ENCODE measurements at places on chromosomes 2 and 18.

- no peak for DNase-seq
Observed at GRCh38 chr2:1705557-1706076, 38.7 kb downstream of the PXDN start.

- DNase-seq, result no peak
Observed at GRCh38 chr2:14910654-14911053, 278.1 kb downstream of the LRATD1 start.

- DNase-seq, result no peak
Observed at GRCh38 chr2:26838121-26838906, 9.6 kb upstream of the DPYSL5 start.

- no peak for DNase-seq
Observed at GRCh38 chr2:211766689-211767088, 771.9 kb downstream of the ERBB4 start.

DNA sequence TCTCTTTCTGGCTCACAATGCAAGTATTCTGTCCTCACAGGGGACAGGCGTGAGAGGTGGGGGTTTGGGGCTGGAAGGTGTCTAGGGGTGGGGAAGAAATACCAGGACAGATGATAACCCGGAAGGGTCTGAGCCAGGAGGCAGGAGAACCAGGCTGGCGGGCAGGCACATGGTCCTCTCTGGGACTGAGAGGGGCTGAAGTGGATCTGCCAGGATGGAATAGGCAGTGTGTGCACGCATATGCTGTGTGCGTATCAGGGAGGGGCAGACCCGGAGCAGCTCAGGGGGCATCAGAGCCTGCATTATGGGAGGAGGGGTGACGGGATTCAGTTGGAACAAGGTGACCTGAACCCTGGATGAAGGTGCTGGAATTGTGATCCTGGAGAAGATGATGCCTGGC lies 157.3 kb downstream of the DYSF start:
- no peak for DNase-seq

DNA sequence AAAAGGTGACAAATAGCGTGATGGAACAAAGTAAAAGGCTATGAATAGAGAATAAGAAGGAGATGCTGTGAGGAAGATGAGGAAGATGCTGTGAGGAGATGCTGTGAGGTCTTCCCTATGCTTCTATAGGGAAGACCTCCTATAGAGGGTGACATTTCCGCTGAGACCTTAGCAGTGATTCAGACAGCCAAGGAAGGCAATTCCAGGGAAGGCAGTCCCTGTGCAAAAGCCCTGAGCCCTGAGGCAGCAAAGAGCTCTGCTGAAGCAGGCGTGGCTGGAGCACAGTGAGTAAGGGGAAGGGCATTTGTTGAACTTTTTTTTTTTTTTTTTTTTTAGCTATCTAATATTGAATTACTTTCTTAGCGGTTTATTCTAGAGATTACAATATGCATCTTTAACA lies 142.7 kb upstream of the FOSL2 start:
- DNase-seq, result no peak

DNA sequence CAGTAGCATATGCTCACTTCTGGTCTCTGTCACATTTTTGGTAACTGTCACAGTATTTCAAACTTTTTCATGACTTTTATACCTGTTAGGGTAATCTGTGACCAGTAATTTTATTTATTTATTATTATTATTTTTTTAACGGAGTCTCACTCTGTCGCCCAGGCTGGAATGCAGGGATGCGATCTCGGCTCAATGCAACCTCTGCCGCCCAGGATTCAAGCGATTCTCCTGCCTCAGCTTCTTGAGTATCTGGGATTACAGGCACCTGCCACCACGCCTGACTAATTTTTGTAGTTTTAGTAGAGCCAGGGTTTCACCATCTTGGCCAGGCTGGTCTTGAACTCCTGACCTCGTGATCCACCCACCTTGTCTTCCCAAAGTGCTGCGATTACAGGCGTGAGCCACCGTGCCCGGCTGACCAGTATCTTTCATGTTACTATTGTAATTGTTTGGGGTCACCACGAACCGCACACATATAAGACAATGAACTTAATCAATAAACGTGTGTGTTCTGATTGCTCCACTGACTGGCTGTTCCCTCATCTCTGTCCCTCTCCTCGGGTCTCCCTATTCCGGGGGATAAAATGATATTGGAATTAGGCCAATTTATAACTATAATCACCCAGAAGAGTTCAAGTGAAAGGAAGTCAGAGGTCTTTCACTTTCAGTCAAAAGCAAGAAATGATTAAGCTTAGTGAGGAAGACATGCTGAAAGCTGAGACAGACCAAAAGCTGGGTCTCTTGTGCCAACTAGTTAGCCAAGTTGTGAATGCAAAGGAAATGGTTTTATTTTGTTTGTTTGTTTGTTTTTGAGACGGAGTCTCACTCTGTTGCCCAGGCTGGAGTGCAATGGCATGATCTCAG lies 22.9 kb downstream of the TGIF1 start:
- DNase-seq, result no peak

GRCh38 chr2:84858937-84859336 lies 21.9 kb downstream of the TRABD2A start:
- no peak for DNase-seq

DNA sequence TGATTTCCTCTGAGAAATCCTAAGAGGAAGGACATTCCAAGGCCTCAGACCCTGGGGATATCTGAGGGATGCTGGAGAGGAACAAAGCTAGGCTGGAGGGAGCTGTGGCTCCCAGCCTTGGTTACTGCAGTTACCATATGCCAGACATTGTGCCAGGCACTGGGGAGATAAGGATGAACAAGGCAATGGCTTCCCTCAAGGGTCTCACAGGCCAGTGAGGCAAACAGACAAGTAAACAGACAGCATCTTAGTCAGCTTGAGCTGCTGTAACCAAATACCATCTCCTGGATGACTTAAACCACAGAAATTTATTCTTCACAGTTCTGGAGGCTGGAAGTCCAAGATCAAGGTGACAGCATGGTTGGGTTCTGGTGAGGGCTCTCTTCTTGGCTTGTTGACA lies 91.8 kb downstream of the SKA1 start:
- DNase-seq, result no peak

GRCh38 chr2:146385031-146385430 lies 1459.8 kb upstream of the ACVR2A start:
- DNase-seq, result no peak

DNA sequence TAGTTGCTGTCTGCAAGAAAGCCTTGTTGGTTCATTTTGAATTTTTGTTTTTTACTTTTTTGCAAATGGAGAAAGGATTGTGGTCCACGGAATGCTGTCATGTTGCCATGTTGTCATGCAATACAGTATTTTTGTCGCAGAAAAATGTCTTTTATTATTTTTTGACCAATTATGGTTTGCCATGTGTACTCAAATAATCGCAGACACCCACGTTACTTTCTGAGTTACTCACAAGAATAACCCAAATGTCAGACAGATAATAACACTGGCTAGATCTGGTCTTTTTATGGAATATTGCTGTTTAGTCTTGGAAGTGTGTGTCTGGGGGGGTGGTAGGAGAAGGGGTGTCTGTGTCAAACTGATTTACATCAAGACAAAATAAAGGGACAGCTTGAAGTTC lies 188.9 kb downstream of the LTBP1 start:
- no peak for DNase-seq

- no peak for DNase-seq
Observed at GRCh38 chr2:108635630-108636354, 83.5 kb upstream of the RANBP2 start.

DNA sequence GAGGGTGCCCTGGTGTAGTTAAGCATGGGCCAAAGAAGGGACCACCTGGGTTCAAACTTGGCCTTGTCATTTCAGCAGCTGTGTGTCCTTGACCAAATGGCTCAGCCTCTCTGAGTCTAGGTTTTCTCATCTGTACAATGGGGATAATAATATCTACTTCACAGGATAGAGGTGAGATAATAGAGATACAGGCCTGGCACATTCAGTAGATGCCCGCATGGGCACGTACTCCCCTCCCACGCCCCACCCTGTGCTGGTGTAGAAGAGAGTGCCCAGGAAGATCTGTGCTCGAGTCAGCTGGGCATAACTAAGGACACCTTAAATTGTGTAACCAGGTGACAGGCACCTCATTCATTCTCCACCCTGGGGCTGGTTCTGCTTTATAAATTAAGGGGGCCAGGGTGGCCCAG lies 8.4 kb upstream of the TMEM185B start:
- peak; percentile 31 for DNase-seq

DNA sequence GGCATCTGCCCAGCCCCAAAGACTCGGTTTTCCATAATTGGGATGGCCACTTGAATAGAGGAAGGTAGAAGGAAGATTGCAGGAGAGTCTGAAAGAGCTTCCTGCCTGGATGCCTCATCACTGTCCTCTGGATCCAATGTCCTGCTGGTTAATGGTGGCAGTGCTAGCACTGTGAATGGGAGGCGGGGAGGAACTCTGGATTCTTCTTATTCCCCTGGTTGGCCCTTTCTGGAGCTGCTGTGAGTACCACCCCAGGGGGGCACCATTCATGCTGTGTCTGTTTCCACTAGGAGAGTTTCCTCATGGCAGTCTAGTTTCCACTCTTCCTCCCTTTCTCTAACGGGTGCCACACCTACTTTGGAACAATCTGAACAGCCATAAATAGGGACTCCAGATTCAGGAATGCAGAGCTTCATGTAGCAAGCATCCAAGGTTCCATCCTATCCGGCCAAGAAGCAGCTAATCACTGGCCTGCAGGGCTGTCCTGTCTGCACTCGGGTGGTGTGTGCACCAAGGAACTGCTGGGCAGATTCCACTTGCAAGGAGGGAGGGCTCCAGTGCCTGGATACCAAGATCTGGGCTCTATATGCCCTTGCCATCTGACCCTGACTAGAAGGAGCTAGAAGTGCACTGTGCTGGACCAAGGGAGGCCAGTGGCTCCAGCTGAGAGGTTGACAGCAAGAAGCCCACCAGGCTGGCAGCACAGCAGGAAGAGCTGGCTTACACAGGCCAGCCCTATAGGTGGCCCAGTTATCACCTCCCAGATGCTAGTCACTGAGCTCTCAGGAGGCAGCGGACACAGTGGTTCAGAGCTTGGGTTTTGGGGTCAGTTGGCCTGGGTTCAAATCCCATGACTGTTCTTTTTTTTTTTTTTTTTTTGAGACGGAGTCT lies 4.6 kb upstream of the ATOH8 start:
- DNase-seq, result no peak

DNA sequence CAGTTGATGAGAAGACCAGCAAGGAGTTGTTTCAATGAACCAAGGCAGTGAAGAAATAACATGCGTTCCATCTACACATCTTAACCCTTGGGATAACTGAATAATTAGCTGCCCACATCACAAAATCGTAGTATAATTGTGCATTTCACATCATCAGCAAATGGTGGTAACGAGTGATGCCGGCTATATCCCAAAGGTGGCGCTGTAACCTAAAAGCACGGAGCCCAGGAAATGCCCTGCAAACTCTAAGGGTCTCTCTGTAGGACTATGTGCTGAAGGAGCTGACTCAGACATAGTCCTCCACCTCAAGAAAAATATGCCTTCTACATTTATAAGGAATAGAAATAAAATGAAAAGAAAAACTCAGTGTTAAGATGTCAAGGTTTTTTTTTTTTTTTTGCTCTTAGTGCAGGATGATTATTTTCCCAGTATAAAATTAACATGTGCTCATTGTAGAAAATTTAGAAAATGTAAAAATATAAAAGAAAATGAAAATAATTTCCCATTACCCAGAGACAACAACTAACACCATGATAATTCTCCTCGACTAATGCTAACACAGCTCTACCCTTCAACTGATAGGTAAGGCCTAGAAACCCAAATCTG lies 23.1 kb upstream of the DSG3 start:
- no peak for DNase-seq

GRCh38 chr2:219099329-219099728 lies 38.6 kb upstream of the IHH start:
- DNase-seq, result no peak

- DNase-seq, result no peak
Observed at GRCh38 chr2:234949762-234950434, 1.9 kb upstream of the SH3BP4 start.

DNA sequence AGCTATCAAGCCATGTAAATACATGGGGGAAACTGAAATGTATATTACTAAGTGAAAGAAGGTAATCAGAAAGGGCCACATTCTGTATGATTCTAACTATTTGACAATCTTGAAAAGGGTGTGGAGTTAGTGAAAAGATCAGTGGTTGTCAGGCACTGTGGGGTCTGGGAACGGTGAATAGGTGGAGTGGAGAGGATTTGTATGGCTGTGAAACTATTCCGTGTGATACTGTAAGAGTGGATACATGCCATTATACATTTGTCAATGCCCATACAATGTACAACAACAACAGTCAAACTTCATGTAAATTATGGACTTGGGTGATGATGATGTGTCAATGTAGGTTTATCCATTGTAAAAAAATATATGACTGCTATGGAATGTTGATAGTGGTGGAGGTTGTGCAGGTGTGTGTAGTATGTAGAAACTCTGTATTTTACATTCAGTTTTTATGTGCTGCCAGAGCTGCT lies 1116.2 kb downstream of the SUCLG1 start:
- no peak for DNase-seq

DNA sequence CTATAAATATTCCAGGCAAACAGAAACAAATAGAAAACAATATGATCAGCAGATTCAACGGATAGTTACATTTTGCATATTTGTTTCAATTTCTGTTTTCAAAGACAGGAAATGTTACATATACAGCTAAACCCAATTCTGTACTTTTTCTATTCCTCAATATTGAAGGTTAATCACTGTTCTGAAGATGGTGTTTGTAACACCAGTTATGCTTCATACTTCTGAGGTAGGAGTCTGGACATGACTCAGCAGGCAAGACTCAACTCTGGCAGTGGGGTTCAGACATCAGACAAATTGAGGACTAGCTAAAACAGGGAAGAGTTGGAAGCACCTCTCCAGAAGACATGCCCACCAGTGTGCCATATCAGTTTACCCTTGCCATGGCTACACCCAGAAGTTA lies 16.6 kb downstream of the SERPINB13 start:
- no peak for DNase-seq

DNA sequence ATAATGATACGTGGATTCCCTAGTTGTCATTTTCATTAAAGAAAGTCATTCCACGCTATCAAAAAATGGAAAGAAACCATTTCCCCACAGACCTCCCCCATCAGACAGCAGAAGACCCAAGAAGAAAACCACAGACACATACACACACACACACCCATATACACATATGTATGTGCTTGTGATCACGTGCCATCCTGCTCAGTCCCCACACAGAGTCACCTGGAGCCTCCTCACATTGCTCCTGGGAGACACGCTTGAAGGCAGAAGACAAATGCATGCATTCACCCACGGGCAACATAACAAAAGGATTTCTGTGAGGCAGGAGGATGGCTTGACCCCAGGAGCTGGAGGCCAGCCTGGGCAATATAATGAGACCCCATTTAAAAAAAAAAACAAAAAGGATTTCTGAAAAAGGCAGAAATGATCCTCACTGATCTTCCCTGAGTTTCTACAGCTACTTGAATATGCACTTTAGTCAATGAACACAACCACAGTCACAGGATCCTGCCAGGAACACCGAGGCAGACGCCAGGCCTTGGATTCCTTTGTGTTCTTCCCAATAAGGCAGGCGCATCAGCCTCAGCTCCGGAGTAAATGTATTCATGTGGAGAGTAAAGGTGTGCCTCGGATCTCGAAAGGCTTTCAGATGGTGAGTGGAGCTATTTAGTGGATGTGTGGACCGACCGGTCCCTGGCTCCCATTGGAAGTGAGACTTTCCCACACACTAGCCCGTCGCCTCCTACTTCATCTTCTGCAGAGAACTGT lies 21.0 kb downstream of the TGFBRAP1 start:
- DNase-seq, result no peak

Data from CD8-positive, alpha-beta T cell (primary cell).